Activated T-helper 2 cell treated with anti-CD3 and anti-CD28 coated beads, Interferon-gamma antibody, Interleukin-2, Interleukin-4, amounts not matched to agents 10 μg/mL and 5 μg/mL and 100 μg/mL, durations not matched to agents 14 hours and 24 hours and 36 hours (primary cell): ENCODE measurements at places on chromosomes 16 and 17. TPM values are rescaled to one million over a fixed set of nuclear protein-coding genes. Genes with fewer than 3 reads are reported as not detected.
A peak's percentile ranks its signal among the peaks of the same experiment; 100 is the strongest.

Gene CRYM
- total RNA-seq: not detected in 2 replicates

Gene DNAI2
- total RNA-seq: 0.55 and 0.75 TPM in 2 replicates

- no peak for DNase-seq
These were observed 238.8 kb upstream of the CDH5 start for GRCh38 chr16:66127459-66128370.

DNA sequence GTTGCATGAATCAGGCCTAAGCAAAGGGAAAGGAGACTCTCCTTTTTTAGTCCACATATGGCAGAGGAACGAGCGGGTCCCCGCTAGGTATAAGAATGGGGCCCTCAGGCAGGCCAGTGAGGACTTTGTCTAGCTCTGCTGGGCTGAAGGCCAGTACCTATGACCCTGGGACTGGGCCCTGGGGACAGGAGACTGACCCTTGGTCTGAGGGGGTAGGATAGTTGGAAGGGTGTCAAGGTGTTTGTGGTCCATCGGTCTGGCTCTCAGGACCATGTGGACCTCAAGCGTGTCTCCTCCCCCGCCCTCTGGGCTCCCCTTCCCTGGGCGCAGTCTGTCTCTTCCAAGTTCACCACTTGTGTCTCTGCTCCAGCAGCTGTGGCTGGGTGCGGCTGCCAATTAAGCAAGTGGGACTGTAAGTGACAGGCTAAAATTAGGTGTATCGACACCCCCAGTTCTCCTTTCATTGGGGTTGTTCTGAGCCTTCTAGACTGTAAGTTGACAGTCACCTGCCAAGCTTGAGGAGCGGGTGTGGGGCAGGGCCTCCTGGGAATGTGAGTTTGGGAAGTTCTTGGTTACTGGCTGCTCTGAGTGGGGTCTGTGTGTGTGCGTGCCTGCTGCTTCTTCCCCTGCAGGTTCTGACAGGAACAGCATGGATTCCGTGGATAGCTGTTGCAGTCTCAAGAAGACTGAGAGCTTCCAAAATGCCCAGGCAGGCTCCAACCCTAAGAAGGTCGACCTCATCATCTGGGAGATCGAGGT is 24.5 kb downstream of the AKAP1 start:
- no peak for DNase-seq

DNA sequence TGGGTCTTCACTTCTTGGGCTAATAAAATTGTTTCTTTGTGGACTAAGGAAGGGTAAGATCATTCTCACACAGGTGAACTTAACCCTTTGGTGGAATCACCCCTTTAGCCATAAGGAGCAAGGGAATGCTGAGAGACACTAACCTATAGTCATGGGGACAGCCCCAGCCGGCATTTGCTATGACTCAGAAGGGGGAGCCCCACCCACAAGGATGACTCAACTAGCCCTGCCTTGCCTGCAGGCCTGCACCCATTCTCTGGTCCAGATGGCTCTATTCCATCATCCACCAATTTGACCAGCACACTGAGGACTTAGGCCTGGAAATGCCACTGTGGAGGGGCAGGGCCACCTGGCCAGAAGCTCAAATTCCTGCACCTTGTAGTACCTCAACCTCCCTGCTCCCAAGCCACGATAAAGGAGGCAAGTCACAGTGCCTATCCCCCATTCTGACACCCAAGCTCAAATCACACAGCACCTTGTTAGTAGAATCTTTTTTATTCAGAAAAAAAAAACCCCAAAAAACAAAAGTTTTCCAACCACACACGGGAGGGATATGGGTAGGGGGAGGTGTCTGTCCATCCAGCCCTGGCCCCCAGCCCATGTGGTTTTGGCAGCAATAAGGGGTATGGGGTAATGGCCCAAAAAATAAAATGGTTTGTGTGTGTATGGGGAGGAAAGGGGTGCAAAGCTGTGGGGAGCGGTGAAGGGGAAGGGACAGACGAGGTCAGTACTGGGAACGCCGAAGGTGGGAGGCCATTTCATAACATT is 3.0 kb downstream of the PFN1 start:
- DNase-seq: peak; percentile 76

GRCh38 chr17:55571095-55571494 is 59.8 kb upstream of the SMIM36 start:
- no peak for DNase-seq

DNA sequence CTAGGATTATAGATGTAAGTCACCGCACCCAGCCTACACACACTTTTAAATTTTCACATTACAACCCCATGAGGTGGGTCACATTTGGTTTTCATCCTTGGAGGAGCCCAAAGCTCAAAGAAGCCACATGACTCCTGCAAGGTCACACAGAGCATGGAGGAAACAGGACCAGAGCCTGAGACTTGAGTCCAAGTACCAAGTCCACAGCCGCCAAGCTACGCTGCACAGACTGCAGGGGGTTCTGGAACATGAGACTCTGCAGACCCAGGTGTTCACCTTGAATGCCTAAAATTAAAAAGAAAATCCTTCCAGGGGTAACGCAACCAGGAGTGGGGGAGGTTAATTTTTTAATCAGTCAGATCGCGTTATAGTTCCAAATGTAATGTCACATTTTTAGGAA is 150.2 kb downstream of the ZFHX3 start:
- DNase-seq: no peak

Gene ABCA6
- total RNA-seq: not detected in 2 replicates

DNA sequence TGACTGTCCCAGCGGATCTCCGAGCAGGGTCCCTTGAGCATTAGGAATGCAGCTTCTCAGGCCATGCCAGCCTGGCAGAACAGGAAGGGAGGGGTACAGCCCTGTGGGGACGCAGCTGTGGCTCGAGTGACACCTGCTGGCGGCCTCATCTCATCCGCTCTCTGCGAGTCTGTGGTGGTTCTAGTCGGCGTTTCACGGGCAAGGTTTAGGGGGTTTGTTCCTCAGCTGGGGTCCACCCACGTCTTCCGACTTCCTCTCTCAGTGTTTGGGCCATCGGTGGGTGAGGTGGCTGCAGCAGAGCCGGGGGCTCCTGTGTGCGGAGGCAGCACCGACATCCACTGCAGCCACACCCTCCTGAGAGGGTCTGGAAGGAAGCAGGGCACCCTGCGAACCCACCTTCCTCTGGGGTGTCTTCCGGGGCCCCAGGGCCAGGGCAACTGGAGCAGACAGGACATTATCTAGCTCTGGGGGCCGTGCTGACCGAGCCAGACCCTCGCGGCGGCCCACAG is 33.3 kb downstream of the JPH3 start:
- peak; percentile 30 for DNase-seq

GRCh38 chr16:87245511-87245910 is 71.7 kb downstream of the C16orf95 start:
- no peak for DNase-seq

Gene LDHD
- total RNA-seq: 0.41 TPM in 1 of 2 replicates, not detected in the other

Gene ODAD4
- 0.50 and 0.85 TPM in 2 replicates for total RNA-seq

- DNase-seq: no peak
These were observed 48.3 kb upstream of the BAHCC1 start for GRCh38 chr17:81346908-81347349.

- DNase-seq: no peak
These were observed 304.2 kb upstream of the TNRC6C start for GRCh38 chr17:77654296-77654695.

Gene SOX8
- 0.78 and 1.2 TPM in 2 replicates for total RNA-seq

DNA sequence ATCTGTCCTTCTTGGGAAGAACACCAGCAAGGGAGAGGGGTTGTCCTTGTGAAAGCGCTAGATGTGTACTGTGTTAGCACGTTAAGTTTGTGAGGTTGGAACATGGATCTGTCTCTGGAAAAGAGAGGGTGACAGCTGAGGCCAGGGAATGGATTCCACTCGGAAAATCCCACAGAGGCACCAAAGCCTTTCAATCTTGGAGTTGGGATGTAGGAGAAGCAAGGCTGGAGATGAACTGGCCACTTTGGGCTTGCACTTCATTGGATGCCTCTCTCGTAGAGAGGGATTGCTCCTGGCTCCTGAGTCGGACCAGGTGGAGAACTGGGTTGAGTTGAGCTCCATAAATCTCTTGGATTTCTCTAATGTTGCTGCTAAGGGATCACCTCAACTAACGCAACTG is 67.2 kb downstream of the CCDC182 start:
- no peak for DNase-seq

Gene SNTB2
- total RNA-seq: 29.8 and 30.4 TPM in 2 replicates

Gene ABCA8
- total RNA-seq: not detected in 2 replicates

- no peak for DNase-seq
These were observed 183.3 kb downstream of the MSI2 start for GRCh38 chr17:57439651-57440050.

DNA sequence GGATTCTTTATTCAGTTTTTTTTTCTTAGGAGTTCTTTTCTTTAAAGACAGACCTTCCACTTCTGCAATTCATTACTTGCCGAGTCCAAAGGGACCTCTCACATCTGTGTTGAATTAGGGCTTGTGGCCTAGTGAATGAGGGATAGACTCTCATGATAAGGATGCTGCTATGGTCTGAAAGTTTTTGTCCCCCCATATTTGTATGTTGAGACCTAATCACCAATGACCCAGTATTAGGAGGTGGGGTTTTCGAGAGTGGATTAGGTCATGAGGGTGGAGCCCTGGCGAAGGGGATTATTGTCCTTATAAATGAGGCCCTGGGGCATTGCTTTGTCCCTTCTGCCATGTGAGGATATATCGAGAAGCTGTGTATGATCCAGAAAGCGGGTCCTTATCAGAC is 9.5 kb downstream of the KRT12 start:
- DNase-seq: no peak

Gene SLC5A10
- not detected in 2 replicates for total RNA-seq

Gene VAT1L
- total RNA-seq: not detected in 2 replicates

DNA sequence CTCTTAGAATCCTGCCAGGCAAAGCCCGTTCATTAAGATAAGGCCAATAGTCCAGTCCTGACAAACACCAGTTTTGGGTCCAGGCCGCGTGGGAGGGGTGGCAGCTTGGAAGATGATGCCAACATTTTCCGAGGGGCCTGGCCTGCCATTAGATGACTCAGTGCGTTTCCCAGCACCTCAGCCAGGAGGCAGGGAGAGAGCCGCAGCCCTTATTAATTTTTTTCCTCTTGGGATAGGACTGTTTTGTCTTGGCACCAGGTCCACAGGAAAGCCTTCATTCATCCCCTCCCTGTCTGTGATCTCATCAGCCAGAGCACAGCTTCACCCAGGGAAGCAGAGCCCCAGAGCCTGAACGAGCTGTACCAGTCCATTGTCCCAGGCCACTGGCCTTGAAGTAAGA is 4.7 kb upstream of the NDEL1 start:
- no peak for DNase-seq

Gene NOG
- not detected in 2 replicates for total RNA-seq

Gene UBFD1
- 57.7 and 62.5 TPM in 2 replicates for total RNA-seq

DNA sequence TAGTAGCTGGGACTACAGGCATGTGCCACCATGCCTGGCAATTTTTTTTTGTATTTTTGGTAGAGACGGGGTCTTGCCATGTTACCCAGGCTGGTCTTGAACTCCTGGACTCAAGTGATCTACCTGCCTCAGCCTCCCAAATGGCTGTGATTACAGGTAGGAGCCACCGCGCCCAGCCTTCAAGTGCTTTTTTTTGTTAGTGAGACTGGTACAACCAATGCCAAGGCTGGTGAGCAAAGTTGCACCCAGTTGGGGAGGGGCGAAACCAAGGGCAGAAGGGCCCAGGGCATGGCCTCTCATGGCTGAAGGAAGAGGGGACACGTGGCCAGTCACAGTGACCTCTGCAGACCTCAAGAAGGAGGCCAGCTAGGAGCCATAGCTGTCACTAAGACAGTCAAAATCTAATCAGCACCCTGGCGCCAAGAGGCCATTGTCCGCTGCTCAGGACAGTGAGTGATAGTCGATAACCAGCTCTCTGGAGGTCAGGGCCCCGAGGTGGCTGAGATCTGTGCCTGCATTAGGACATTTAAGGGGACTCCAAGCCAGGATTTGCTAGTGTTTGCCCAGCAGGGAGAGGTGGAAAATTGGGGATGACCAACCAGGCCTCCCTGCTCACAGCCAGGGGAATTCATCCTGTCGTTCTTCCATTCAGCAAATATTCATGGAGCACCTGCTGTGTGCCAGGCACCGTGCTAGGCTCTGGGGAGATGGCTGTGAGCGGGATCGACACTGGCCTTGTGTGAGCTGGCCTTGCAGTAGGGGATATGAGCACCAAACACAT is 10.2 kb downstream of the IL4R start:
- DNase-seq: no peak

DNA sequence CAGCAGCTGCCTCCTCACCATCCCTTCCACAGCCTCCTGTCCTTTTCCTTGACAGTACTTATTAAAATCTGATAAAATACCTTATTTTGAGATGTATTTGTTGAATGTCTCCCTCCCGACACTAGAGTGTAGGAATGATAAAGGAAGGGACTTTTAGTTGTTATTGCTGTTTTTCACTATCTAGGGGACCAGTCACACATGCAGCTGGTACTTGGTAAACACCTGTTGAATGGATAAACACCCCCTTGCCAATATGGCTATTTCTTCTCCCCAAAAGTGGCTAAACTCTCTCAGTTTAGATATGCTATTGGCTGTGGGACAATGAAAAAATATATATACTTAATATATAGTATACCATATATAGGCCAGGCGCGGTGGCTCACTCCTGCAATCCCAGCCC is 96.7 kb downstream of the STX8 start:
- DNase-seq: no peak

- DNase-seq: no peak
These were observed 93.4 kb downstream of the SSH2 start for GRCh38 chr17:29836643-29837042.
